ENCODE measurements at places on chromosomes 6 and 20.

DNA sequence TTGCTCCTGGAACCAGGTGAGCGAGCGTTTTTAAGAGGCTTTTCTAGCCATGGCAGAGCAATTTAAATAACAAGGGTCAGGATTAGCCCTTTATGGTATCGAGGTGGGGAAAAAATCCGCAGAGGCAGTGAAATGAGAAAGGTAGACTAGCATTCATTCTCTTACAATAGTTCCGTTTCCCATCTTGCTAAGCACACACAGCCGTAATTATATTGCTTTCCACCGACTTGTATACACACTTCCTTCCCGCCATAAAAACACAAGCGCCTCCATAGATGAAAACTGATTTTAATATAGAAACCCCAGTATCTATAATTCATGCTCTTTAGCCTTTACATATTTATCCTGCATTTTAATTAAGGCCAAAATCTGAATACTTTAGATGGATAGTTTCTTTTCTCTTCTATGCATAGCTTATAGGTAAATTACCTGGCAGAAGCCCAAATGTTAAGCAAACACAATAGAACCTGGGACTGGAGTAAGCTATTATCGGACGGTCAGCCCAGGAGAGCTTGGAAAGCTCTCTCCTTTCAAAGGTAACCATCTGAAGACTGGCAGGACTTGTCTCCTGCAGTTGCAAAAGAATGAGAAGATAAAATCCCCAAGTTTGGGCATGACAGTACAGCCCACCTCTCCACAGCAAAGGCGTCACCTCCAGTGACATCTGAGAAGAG lies 90.9 kb upstream of the MC3R start:
- DNase-seq, result no peak

GRCh38 chr20:39333211-39333610 lies 371.1 kb downstream of the DHX35 start:
- DNase-seq, result no peak

DNA sequence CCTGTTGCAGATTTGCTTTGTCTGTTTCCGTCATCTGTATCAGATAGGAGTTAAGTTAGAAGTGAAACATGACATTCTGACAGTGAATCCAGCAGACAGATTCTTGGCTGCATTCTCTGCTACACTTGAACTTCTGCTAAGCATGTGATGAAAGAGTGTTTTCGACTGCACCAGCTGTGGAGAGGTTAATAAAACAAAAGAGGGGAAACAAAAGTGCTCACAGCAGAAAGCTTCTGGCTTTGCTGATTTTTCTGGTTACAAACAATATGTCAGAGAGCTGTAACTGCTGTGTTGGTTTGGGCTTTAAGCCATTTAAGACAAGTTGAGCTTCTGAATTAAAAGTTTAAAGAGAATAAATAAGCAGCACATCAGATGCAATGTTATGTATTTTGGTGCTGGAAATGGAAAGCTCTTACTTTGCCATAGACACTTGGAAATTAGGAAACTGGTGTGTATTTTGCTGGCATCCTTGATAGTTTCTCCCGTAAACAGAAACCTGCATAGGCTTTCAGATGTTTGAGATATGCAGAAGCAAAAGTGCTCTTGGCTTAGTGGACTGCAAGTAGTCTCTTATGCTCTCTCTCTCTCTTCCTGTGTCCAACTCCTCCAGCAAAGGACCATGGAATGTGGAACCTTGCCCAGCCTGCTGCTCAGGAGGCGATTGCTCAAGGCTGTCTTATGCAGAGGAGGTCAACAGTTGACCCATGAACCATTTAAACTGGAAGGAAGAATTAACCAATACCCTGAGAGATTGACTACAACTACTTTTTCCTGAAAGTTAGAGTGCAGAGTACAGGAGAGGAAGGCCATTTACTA lies 104.9 kb downstream of the RPS12 start:
- DNase-seq, result no peak

DNA sequence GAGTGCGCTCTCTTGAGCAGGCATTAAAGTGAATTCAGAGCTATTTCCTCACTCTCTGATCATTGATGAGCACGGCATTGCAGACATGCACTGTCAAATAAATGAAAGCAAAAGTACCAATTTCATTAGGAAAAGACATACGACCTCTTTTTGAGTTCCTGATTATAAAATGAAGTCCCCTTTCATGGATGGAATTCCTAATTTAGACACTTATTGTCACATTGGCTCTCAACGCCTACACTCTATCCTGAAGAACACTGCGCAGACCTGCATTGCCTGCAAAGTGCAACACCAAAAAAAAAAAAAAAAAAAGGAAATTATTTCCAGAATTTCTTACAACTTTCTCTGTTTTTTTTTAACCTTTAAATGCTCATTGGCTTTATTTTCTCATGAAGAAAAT lies 1.6 kb downstream of the ADGRB3 start:
- no peak for DNase-seq

- DNase-seq, result no peak
Observed at GRCh38 chr20:19427913-19428312, 215.5 kb downstream of the SLC24A3 start.

DNA sequence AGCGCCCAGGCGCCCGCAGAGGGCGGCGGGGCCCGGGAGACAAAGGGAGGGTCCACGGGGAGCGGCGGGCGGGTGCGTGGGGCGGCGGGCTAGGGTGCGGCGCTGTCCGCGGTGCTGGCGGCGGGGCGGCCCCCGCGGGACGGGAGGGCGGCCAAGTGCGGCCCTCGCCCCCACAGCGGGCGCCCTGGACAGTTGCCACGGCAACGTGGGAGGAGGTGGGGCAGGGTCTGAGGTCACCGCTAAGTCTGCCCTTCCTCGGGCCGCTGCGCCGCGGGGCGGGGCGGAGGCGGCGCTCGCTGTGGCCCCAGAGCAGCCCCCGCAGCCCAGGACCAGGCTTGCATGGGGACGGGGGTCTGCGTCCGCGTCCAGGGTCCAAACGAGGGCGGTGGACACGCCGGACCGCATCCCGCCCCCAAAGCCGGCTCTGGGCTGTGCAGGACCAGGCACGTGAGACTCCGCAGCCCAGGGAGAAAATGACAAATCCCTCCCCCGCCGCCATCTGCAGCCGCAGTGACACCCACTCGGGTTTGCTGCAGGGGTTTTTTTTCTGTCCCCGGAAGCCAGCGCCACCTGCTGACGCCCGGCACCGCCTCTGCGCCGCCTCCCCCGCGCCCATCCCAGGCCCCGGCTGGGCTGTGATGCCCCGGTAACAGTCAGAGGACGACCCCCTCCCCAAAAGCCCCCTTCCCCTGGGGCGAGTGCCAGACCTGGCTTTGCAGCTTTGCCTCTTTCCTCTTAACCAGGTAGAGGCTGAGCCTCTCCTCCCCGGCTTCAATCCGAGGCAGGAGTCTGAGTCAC lies 36.8 kb downstream of the YTHDF1 start:
- DNase-seq, result peak; percentile 55
